ENCODE measurements at places on chromosomes 12 and 14. TPM values are rescaled to one million over a fixed set of nuclear protein-coding genes. Genes with fewer than 3 reads are reported as not detected.

Gene TMEM229B
- total RNA-seq, result 0.58 TPM

Gene FOXM1
- 43.2 TPM for total RNA-seq

Gene CINP
- 78.4 TPM for total RNA-seq

Gene SLC7A7
- 1.6 TPM for total RNA-seq

Gene CAPS2
- total RNA-seq, result 4.6 TPM

Measured in myometrial cell (primary cell).